AG09319 (cell line): ENCODE measurements at places on chromosomes 7 and 10.
A peak's percentile ranks its signal among the peaks of the same experiment; 100 is the strongest.

DNA sequence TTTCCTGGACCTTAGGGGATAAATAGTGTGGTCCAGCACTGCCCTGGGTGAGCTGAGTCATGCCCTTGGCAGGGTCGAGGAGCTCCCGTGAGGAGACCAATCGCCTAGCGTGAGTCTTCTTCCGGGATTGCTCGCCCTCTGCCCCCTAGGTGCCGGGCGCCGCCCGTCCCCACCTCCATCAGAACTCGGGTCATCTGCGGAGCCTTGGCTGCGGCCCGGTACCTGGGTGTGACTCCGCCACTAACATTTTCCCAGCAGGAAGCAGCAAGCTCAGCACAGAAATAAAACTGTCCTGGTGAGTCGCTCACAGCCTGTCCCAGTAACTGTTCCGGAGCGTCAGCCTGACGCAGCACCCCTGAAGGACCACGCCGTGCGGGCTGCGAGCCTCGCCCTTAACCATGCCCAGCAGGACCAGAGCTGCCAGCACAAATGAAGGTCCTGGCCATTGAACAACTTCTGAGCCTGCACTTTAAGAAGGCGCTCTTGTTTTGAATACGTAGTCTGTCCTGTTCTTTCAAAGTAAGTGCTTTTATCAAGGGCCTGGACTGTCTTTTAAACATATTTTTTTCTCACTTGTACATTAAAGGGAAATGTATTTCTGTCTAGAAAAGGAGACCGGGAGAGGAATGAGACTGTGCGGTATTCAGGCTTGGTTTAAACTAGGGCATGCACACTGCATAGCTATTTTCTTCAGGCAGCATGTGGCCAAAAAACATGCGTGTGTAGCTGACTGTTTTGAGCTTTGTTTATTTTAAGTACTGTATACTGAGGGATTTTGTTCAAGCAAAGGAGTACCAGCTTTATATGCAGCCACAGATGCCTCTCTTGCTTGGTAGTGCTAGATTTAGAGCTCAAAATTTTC, 136.7 kb downstream of the HECW1 start:
- DNase-seq = peak; percentile 16

DNA sequence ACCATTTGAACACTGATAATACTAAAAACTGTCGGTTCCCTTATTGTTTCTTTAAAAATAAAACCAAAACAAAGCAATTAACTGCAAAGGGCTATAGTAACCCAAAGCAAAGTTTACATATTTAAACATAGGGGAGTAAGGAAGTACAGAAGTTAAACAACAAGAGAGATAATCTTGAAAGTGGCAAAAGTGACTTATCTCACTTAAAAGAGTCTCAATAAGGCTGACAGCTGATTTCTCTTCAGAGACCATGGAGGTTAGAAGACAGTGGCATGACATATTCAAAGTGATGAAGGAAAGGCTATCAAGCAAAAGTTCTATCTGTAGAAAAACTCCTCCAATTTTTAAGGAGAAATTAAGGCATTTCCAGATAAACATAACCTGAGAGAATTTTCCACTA, 233.5 kb upstream of the HDAC9 start:
- no peak for DNase-seq

- peak; percentile 39 for DNase-seq
Observed at GRCh38 chr7:39651265-39651664, 27.9 kb downstream of the RALA start.

- DNase-seq = no peak
Observed at GRCh38 chr7:44678101-44678470, 70.6 kb upstream of the ZMIZ2 start.

DNA sequence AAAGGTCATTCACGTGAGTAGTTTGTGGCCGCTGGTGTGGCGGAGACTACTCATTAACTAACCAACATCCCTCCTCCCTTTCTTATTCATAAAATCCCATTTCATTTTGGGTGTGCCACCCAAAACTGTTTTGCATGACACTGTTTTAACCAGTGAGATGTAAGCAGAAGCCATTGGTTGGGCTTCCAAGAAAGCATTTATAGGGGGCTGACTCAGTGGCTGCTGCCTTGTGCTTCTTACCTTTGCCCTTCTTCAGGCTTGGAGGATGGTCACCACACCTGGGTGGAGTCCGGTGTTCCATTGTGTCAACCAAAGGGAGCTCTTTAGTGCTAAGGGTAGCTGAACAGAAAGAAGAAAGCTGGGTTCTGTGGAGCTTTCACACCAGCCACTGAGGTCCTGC, 37.2 kb upstream of the EPC1 start:
- DNase-seq = no peak

- no peak for DNase-seq
Observed at GRCh38 chr10:52644373-52645186, 128.0 kb downstream of the MBL2 start.

DNA sequence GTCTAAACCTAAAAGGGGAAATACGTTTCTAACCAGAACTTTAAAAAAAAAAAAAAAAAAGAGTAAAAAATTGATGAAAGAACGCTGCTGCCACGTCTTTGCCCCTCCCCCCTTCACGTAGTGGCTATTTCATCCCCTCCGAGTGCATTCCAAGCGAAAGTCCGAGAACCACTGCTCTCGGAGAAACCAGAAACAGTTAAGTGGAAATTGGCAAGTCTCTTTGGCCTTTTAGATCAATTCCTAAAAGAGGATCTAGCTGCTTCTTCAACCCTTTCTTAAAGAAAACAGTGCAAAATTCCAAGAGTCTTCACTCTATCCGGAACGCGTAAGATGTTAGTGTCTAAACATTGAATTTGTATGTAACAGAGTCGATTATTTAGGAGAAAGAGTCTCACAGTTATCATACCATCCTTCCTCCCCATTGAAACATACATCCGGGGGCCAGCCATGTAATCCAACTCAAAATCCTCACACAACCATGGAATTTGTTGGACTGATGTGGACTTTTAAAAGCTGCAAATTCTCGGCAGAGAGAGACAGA, 1.1 kb downstream of the P4HA1 start:
- DNase-seq = no peak

- DNase-seq = no peak
Observed at GRCh38 chr7:55183897-55184296, 165.1 kb downstream of the EGFR start.

GRCh38 chr7:111229916-111230315, 139.0 kb downstream of the LRRN3 start:
- DNase-seq = no peak

- no peak for DNase-seq
Observed at GRCh38 chr10:133278577-133279265, 2.1 kb upstream of the ADAM8 start.

GRCh38 chr10:48463318-48464003, 141.4 kb downstream of the ARHGAP22 start:
- peak; percentile 25 for DNase-seq

DNA sequence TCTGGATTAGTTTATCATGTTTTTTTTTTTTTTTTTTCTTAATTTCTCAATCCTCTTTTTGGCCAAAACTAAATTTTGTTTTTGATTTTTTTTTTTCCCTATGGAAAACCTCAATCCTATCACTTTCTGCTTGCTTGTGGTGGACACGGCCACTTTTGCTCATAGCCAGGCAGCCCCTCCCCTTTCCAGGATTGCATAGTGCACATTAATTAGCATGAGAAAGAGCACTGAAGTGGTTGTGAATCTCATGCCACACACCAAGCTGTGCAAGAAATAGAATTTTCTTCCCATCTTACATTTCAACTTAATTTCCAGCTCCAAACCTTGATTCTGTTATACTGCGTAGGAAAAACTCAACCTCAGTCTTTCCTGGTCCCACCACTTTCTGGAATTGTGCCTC, 34.6 kb downstream of the MGAM2 start:
- DNase-seq = no peak

DNA sequence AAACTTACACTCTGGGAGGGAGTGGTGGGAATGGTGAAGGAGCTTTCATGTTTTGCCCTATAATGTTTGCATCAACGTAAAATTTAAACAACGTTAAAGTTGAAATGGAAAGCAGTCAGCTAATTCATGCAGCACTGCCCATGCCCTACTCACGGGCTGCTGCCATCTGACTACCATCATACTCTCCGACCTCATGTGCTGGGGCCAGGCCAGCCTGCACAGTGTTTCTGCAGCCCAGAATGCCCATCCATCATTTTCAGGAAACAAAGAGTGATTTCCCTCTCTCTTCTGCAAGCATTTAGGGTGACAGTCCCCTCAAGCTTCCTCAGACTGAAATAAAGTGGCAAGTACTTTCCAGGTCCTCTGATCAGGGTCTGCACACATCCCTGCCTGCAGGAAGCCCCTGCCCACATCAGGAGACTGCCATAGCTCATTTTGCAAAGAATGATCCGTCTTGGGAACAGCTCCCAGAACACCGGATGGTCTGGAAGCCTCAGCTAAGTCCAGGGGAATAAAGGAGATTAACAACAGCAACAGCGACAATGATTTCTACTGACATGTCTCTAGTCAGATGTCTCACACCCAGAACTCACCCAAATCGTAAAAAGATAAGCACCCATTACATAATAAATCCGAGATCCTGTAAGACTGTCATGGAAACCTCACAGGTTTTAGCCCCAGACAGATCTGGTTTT, 40.3 kb downstream of the ARHGAP22 start:
- no peak for DNase-seq

- no peak for DNase-seq
Observed at GRCh38 chr7:80632139-80632538, 6.3 kb upstream of the CD36 start.

DNA sequence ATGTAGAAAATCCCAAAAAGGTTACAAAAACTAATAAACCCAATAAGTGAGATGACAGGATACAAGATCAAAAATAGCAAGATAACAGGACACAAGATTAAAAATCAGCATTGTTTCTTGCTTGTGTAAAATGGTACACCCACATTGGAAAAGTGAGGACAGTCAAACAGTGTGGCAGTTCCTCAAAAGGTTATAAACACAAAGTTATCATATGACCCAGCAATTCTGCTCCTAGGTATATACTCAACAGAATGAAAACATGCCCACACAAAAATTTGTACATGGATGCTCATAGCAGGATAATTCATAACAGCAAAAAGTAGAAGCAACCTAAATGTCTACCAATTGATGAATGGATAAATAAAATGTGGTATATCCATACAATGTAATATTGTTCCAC, 105.8 kb downstream of the ARMH3 start:
- no peak for DNase-seq

DNA sequence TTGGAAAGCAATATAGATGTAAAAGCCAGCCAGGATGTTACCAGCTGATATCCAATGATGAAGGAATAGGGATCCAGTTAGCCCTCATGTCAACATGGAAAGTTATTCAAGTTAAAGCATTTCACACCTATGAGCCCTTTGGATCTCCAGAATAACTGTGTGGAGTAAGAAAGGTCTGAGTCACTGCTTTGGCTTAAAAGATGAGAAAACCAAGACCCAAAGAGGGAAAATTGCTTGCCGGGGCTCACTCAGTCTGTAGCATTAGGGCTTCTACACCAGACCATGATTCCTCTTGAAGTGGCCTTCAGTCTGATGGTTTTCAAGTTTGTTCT, 12.6 kb downstream of the LSM5 start:
- DNase-seq = no peak

- no peak for DNase-seq
Observed at GRCh38 chr10:34814223-34814912, 728 bp downstream of the PARD3 start.

DNA sequence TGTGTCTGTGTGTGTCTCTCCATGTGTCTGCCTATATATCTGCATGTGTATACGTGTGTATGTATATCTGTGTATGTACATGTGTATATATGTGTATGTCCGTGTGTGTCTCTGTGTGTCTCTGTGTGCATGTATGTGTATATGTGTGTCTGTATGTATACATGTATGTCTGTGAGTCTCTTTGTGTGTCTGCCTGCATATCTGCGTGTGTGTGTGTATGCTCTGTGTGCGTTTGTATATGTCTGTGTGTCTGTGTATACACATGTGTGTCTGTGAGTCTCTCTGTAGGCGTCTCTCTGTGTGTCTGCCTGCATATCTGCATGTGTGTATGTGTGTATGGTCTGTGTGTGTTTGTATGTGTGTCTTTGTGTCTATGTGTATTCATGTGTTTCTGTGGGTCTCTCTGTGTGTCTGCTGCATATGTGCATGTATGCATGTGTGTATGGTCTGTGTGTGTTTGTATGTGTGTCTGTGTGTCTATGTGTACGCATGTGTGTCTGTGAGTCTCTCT, 23.7 kb upstream of the KLF6 start:
- no peak for DNase-seq

DNA sequence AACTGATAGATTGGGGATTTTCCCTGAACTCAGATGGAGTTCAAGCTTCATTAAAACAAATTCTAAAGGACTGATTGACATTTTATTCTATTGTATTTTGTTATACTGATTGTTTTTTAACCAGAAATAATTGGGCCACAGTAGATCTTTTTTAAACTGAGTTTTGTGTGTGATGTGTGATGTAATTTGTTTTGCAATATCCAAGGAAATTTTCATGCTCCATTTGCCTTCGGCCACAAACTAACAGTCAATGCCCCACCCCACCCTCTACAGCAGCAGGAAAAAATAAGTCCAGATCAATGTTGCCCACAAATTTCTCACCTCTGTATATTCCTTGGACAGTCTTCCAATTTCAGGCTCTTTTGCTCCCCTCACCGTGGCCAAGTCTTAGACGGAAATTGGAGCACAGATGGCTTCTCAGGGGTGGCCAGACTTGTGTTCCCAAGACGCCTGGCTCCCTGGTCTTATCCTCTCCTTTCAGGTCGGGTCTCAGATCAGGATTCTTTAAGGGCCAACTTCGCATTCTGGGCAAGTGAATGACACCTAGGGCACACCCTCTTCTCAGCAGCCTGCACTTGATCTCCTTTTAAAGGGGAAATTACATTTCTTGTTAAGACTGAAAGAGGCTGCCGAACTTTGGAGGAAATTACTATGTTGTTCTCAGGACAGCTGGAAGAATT, at the start of gene SVOPL:
SVOPL (minus strand) TSS at position 506 of the 680 bp plus-strand sequence. CDS start 22,317 bp downstream, outside the sequence.
- no peak for DNase-seq

GRCh38 chr10:19577381-19577780, 238.9 kb upstream of the PLXDC2 start:
- no peak for DNase-seq

DNA sequence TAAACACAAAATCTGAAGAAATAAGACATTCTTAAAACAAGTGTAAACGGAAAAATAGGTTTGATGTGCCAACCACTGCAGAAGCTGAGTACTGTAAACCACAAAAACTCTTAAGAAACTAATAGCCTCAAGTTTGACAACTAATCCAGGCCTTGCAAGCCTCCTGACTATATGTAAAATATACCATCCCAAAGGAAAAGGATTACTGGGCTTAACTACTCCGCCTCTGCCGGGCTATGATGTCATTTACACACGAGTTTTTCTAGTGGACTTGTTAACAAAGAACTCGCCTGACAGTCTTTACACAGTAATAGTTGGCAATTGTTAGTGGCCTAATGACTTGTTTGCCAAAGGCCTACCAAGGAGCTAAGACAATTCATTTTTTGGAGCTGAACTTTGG, 2.1 kb downstream of the KIF5B start:
- no peak for DNase-seq

GRCh38 chr10:98029149-98030092, 1.0 kb downstream of the CRTAC1 start:
- no peak for DNase-seq

DNA sequence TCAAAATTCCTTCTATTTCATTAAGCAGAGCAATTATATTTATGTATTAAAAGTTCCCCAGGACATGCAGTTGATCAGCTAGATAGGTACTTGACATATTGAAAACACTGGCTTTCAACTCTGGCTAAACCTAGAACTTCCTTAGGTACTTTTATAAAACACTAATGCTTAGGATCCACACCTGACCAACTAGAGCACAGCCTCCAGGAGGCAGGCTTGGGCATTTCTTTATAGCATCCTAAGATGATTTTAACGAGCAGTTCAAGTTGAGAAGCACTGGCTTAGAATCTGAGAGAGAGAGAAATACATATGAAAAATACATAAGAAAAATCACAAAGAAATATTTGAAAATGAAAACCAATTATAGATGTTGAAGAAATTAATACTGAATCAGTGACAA, 20.8 kb downstream of the SLC26A5 start:
- no peak for DNase-seq

GRCh38 chr10:129771024-129771423, 193.1 kb downstream of the EBF3 start:
- DNase-seq = no peak
